ENCODE measurements at places on chromosomes 1 and 21.
A peak's percentile ranks its signal among the peaks of the same experiment; 100 is the strongest.

- DNase-seq: no peak
Observed at GRCh38 chr1:175090780-175091179, 23.1 kb downstream of the TNN start.

DNA sequence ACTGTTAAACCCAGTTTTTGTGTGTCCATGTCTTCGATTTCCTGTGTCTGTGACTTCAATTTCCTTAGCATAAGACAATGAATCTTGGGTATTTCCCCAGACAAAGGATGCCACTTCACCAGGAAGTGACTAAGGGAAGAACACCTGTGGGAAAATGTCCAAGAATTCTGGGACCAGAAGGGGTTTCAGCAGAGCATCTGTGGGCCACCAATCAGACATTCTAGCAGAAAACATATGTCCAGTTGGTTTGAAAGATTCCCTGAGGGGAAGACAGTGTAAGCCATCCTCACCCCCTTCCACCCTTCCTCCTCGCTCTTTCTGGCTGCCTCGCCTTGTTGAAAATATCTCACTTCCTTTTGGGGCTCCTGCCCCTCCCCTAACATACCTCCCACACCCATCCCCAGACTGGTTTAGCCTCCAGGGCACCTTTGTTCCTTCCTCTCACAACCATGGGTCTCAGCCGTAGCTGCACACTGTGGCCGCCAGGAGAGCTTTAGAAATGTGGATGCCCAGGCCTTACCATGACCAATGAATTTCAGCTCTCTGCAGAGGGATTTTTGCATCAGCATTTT lies 25.5 kb upstream of the IFNAR1 start:
- DNase-seq: no peak

DNA sequence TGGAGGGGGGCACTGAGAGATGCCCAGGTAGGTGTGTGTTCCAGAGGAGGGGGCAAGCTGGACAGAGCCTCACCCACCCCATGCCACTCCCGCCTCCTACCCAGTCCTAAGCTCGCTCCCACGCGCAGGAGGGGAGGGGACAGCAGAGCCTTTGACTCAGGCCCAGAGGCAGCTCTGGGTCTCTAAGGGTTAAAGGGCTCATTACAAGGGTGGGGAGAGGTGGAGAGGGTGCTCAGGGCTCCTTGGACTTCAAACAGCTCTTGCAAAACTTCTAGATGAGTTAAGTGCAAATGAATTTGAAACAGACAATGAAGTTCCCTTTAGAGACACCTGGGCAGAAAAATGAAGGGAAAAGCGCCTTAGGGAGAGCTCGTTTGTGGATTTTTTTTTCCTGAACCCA lies 104.2 kb upstream of the CASZ1 start:
- no peak for DNase-seq

DNA sequence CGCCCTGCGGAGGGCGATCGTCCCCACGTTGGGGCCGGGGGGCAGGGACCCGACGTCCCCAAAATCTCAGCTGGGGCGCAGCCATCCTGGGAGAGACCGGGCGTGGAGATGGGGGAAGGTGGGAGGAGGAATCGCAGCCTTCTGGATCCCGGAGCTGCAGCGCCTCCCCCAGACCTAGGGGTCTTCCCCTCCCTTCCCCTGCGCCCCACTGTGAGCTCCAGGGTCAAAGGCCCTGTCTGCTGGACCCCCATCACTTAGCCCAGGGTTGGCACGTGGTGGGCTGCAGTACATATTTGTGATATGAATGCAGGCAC lies 90.2 kb upstream of the VAMP3 start:
- peak; percentile 51 for DNase-seq

Measured in NCI-H1436 (cell line).